Left renal pelvis (tissue), 4 donors: ENCODE measurements at places on chromosomes 3 and 15. TPM values are rescaled to one million over a fixed set of nuclear protein-coding genes. Genes with fewer than 3 reads are reported as not detected.

Gene MAP1A
- polyA plus RNA-seq: 8.0 TPM

Gene DAZL
- not detected for polyA plus RNA-seq

Gene DNAH12
- polyA plus RNA-seq: 0.70 TPM

GRCh38 chr15:82855286-82856100, 46.1 kb downstream of the WHAMM start:
- DNase-seq: no peak

- no peak for DNase-seq
Measured at GRCh38 chr3:104397713-104398112, 969.0 kb upstream of the ALCAM start.

DNA sequence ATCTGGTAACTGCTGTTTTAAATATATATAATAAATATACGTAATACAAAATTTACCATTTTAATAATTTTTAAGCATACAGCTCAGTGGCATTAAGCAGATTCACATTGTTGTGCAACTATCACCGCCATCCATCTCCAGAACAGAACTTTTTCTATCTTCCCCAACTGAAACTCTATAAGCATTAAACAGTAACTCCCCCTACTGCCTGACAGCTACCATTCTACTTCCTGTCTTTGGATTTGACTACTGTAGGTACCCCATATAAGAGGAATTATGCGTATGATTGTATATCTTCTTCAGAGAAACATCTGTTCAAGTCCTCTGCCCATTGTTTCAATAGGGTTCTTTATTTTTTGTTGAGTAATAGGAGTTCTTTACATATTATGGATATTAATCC, 36.8 kb downstream of the EID1 start:
- DNase-seq: no peak

DNA sequence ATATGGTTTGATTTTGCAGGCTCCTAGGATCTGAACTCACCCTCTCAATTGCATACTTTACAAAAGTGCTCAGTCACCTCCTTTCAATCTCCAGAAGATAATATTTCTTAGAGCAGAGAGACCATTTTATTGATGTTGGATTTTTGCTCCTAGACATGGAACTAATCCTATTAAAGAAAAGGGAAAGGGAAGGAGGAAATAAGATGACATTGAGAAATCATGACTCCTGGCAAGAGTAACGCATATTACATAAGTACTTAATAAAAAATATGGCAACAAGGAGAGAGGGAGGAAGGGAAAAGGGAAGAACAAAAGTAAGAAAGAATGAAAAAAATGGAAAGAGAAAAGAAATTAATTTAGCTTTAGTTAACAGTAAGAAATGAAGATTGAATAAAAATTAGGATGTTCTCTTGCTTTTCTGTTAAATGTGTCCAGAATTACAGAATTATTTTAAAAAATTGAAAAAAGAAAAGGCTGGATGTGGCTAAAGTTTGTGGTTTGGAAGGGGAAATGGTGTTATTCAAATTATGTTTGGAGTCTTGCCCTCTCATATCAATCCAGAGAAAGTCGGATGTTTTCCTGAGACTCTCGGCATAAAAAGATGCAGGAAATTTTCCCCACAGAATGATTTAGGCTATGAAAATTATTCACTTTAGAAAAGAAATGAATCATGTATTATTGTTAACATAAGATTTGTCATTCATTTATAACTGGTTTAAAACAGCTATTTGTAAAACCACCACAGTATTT, 474.0 kb downstream of the FGF12 start:
- no peak for DNase-seq

- no peak for DNase-seq
Measured at GRCh38 chr3:182045736-182046135, 334.0 kb downstream of the SOX2 start.
